Lower leg skin (tissue), 4 donors: ENCODE measurements at places on chromosomes 6 and 20. TPM values are rescaled to one million over a fixed set of nuclear protein-coding genes. Genes with fewer than 3 reads are reported as not detected.

Gene OR2J3
- total RNA-seq: not detected

Gene DUSP22
- 53.2 TPM for total RNA-seq

Gene SLC22A1
- 1.4 TPM for total RNA-seq

Gene NINL
- 4.7 TPM for total RNA-seq

Gene MYLK2
- total RNA-seq: 0.10 TPM

Gene DYNLT2
- total RNA-seq: 0.54 TPM

Gene KIAA0408
- 0.80 TPM for total RNA-seq

Gene VIP
- total RNA-seq: not detected

Gene RSPO3
- total RNA-seq: 1.5 TPM

Gene NCOA3
- 45.8 TPM for total RNA-seq

Gene ZNF311
- 1.1 TPM for total RNA-seq

Gene PKIB
- total RNA-seq: 10.4 TPM

Gene TREM2
- total RNA-seq: 0.46 TPM

- no peak for DNase-seq
Observed at GRCh38 chr6:18330548-18331081, 56.5 kb upstream of the RNF144B start.

DNA sequence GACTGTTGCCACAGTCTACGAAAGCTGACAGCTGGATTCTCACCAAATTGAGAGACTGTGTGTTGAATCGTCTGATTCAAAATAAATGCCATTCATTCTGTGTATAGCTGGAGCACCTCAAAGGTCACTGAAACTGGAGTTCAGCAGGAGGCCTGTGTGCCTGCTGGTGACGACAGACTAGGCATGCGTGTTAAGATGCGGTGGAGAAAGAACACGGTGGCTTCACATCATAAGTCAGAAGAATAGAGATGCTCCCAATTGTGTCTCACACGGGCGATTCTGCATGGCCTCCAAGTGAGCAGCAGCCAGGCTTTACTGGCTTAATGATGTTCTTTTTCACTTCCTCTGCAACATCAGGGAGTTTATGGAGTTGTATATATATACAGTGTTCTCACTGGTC is 32.3 kb downstream of the SNHG17 start:
- DNase-seq: peak; percentile 52

DNA sequence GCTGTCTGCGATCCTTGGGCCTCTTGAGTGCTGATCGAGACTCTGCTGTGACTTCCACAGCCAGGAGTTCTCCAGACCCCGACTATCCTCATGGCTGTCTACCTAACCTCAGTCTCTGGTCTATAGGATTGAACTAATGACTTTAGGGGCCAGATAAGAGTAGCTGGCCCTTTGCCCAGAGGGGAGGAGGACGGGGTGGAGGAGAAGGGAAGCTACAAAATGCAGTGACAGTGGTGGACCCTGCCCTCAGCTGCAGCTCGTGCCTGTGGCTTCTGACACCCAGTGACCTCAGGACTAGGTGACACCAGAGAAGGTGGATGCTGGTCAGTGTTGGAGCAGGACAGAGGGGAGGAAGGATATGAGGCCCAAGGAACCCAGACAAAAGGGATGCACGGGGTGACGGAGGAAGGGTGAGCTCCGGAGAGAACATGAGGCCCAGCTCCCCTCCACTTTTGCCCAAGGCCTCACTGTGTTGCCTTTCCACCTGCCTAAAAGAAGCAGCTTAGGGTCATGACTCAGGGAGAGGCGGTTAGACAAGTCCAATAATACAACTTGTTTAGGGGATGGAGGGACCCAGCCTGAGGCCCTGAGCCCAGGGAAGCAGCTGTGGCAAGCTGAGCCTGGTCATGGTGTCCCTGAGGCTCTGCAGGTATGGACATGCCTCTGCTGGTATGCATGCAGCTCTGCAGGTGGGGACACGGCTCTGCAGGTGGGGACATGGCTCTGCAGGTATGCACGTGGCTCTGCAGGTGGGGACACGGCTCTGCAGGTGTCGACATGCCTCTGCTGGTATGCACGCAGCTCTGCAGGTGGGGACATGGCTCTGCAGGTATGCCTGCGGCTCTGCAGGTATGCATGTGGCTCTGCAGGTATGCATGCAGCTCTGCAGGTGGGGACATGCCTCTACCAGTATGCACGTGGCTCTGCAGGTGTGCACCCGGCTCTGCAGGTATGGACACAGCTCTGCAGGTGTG is 67.7 kb downstream of the SYNJ2 start:
- DNase-seq: peak; percentile 66

DNA sequence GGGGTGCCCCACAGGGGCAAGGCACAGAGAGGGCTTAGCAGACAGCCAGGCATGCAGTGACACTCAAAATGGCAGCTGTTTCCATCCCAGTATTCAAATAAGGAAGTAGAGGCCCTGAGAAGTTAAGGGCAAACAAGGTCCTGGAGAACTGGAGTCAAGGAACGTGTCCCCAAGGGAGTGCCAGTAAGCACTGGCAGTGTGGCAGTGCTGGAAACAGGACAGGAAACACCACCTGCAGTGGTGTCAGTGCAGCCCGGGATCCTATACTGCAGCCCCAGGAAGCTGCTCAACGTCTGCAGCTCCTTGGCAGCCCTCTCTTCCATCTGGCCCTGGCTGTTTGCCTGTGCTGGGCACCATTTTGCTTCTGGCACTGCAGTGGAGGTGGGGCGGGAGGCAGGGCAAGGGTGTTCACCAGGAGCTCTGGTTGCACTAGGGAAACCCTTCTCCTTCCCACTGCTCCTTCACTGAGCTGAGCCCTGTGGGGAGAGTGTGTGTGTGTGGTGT is 56.3 kb downstream of the EDN3 start:
- no peak for DNase-seq

- no peak for DNase-seq
Observed at GRCh38 chr20:40309731-40310130, 379.3 kb downstream of the MAFB start.

GRCh38 chr6:137792160-137793033 is 74.7 kb upstream of the TNFAIP3 start:
- DNase-seq: no peak

GRCh38 chr20:53707371-53708055 is 113.9 kb upstream of the ZNF217 start:
- no peak for DNase-seq

- peak; percentile 42 for DNase-seq
Observed at GRCh38 chr6:90219209-90219985, 77.2 kb downstream of the BACH2 start.

GRCh38 chr6:85764844-85765243 is 122.2 kb upstream of the SYNCRIP start:
- DNase-seq: no peak

DNA sequence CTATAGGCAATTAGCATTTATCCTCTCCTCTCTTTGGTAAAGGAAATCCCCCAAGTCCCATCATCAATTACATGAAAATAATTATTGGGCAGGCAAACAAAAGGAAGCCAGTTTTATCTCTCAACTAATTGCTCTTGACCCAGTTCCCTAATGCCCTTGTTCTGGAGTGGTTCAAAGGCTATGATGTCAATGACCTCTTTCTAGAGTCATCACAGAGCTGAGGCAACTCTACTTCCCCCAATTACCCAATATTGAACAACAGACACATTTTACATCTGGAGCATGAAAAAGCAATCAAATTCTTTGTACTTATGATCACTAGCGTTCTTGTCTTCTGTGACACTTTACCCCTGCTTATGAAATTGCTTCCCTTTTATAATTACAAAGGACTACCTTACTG is 43.5 kb downstream of the NT5E start:
- no peak for DNase-seq

GRCh38 chr20:1815502-1816085 is 79.6 kb upstream of the SIRPA start:
- peak; percentile 53 for DNase-seq

DNA sequence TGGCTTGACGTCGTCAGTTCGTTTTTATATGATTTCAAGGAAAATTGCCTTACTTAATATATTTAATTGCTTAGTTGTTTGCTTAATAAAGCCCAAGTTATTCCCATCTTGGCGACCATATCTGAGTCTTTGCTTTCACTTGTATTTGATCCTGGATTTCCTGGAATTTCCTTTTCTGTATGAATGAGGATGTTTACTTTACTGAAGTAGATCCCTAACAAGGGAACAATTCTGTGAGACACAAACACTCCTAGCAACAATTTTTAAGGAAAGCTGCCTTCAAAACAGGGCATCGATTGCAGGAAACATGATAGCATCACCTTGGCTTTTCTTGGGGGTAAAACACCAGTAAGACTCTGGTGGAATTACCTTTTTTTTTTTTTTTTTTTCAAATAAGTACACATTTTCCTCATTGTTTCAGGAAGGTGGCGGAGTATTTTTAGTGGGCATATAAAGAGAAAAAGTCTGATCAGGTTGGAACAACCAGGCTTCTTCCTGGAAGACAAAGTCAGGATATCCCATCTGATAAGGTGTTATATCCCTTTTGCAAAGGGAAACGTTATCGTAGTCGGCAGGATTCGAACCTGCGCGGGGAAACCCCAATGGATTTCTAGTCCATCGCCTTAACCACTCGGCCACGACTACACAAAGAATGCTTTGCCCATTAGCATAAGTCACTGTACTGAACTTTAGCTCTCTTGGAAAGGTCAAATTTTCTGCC is 68.5 kb upstream of the ZNF184 start:
- no peak for DNase-seq

- no peak for DNase-seq
Observed at GRCh38 chr6:11023032-11023431, 21.1 kb downstream of the ELOVL2 start.

DNA sequence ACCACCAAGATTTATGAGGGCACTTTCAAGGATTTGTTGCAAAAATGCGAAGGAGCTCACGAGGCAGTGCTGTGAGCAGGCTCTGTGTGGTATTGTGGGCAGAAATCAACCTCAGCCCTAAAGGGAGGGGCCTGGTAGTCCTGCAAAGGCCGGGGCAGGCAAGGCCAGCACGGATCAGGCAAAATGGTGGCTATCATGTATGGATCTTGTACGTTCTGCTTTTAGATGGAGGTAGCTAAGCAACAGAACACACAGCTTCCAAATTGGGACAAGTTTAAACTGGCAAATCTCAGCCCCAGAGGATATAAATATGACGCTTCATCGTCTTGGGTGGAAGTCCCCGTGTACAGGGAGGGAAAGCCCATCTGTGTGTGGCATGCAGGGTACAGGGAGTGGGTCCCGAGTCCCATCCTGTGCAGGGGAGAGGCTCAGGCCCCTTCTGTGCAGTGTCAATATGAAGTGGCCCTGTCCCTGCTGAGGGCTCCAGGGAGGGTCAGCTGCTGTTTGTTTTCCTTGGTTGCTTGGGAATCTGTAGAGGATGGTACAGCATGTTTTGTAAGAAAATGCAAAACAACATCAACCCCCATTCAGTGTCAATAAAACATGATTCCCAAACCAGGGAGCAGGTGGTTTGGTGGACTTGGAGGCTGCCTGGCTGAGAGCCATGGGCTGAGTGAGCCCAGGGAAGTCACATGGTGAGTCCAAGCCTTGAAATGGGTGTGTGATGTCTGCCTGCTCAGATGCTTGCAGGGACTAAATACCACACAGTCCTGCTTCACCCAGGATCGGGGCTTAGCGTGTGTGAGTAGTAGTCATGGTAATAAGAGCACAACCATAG is 113.0 kb downstream of the SYCP2 start:
- peak; percentile 89 for DNase-seq

DNA sequence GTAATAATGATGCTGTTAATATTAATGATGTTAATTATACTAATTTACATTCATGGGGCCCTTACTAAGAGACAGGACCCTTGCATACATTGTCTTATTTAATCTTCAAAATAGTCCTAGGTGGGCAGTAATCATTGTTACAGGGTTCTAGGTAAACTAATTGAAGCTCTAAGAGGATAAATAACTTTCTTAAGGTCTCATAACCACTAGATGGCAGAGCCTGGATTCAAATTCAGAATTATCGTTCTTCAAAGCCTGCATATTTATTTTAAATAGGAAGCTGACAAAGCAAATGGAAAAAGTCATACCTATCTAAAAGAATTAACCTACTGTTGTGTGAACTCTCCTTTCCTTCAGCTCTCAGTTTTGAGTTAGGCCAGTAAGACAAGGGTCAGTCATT is 23.5 kb downstream of the PTCHD4 start:
- no peak for DNase-seq

DNA sequence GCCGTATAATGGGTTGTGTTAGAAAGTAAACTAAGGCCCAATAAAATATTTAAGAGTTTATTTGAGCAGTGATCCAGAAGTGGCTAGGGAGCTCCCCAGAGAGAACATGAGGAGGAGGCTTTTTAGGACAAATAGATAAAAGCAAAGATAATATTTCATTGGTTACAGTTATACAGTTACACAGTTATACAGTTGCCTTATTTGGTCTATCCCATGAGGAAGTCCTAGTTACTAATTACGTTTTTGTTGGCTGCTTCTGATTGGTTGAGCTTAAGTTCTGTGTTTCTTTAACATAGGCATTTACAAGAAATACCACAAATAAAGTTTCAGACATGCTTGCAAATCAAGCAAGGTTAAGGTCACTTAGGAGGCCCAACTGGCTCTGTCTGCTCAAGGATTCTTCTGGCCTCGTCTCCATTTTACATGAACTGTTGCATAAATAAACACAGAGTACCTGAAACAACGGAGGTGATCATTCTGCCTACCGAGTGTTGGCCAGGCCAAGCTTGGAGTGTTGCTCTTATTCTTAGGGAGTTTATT is 7.0 kb downstream of the UBD start:
- DNase-seq: no peak

- peak; percentile 91 for DNase-seq
Observed at GRCh38 chr6:164085091-164086075, 670.9 kb downstream of the QKI start.

- no peak for DNase-seq
Observed at GRCh38 chr6:167731731-167732422, 94.8 kb upstream of the AFDN start.

GRCh38 chr6:56949265-56949664 is 5.6 kb upstream of the BEND6 start:
- DNase-seq: no peak

- DNase-seq: peak; percentile 90
Observed at GRCh38 chr6:26003102-26003694, 40.6 kb downstream of the TRIM38 start.

DNA sequence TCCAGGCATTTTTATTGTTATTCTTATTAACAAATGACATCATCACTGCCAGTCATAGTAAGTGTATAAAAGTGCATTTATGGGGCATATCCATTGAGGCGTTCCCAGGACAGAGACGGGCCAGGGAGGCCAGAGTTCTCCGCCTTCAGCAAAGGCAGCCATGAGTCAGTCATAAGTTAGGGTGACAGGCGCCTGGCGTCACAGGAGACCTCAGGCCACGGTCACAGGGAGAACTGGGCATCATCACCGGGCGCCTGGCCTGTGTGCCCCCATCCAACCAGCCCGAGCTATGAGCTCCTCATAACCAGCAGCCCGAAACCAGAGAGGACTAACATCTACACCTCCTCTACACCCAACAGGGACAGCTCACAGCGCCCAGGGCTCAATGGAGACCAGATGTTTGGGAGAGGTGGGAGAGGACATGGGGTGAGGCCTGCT is 259.2 kb downstream of the DLL1 start:
- peak; percentile 83 for DNase-seq

- DNase-seq: no peak
Observed at GRCh38 chr6:25392372-25392771, 113.2 kb downstream of the CARMIL1 start.
